ENCODE measurements at places on chromosomes 13 and 19. TPM values are rescaled to one million over a fixed set of nuclear protein-coding genes. Genes with fewer than 3 reads are reported as not detected.

NCAN gene
- total RNA-seq: 0.10 TPM

GRCh38 chr13:48990900-48991299 lies 15.2 kb downstream of the FNDC3A start:
- 0 out of 2 replicates have a peak, but pooled peaks cover 4% of the 10 kb centered on the region for H3K4me1 ChIP-seq
- no peaks in the 10 kb centered on the region for H3K27me3 ChIP-seq
- H3K4me3 ChIP-seq: no peak overlapping the region
- no peaks in the 10 kb centered on the region for H3K36me3 ChIP-seq

DNA sequence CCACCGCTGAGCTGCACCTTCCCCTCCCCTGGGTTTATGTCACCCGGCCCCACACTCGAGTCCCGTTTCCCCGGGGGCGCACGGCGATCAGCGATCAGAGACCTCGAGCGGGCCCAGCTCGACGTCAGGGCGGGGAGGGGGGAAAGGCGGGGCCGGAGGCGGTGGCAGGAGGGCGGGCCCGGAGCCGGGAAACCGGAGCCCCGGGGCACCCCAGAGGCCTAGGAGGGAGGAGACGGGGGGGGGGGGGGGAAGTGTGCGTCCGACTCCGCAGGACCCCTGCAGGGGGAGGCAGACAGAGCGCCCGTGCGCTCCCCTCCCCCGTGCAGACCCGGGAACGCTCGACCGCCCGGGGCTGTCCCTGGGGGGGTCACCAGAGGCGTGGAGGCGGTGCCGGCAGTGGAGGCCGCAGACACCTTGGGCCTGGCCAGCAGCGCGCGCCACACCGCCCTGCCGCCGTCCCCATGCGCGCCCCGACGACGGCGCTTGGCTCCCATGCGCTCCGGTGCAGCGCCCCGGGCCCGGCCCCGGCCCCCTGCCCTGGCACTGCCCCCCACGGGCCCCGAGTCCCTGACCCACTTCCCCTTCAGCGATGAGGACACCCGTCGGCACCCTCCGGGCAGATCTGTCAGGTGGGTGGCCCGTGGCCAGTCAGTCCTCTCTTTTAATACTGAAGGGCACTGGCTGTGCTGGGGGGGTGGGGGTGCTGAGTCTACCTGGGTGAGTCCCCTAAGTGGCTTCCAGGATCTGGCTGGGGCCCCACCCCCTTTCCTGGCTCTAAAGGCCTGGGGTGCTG lies 11.8 kb downstream of the PDE4A start:
- H3K36me3 ChIP-seq: no peaks in the 10 kb centered on the region
- peak overlapping the region; percentile 56 for H3K27ac ChIP-seq
- peak overlapping the region; percentile 54 for H3K4me3 ChIP-seq
- no peak for DNase-seq
- no peaks in the 10 kb centered on the region for H3K27me3 ChIP-seq
- H3K4me1 ChIP-seq: peaks cover 41% of the 10 kb centered on the region

GRCh38 chr13:23455401-23456185 lies 22.1 kb upstream of the SACS start:
- no peak overlapping the region for H3K27ac ChIP-seq
- H3K4me3 ChIP-seq: no peak overlapping the region
- DNase-seq: no peak
- H3K4me1 ChIP-seq: peaks cover 7% of the 10 kb centered on the region
- no peaks in the 10 kb centered on the region for H3K27me3 ChIP-seq

- peaks cover 43% of the 10 kb centered on the region for H3K36me3 ChIP-seq
- H3K4me3 ChIP-seq: no peak overlapping the region
- no peak for DNase-seq
- no peak overlapping the region for H3K27ac ChIP-seq
Observed at GRCh38 chr19:40236026-40236355, 9.5 kb upstream of the CCNP start.

- no peaks in the 10 kb centered on the region for H3K27me3 ChIP-seq
- no peak overlapping the region for H3K27ac ChIP-seq
- H3K4me3 ChIP-seq: no peak overlapping the region
- no peak for DNase-seq
Observed at GRCh38 chr13:110341445-110342244, 34.6 kb downstream of the COL4A2 start.

Measured in GM12878 (cell line).